ENCODE measurements at places on chromosomes 5 and 9. TPM values are rescaled to one million over a fixed set of nuclear protein-coding genes. Genes with fewer than 3 reads are reported as not detected.

The RNF44 gene
- 64.7 TPM for total RNA-seq

DNA sequence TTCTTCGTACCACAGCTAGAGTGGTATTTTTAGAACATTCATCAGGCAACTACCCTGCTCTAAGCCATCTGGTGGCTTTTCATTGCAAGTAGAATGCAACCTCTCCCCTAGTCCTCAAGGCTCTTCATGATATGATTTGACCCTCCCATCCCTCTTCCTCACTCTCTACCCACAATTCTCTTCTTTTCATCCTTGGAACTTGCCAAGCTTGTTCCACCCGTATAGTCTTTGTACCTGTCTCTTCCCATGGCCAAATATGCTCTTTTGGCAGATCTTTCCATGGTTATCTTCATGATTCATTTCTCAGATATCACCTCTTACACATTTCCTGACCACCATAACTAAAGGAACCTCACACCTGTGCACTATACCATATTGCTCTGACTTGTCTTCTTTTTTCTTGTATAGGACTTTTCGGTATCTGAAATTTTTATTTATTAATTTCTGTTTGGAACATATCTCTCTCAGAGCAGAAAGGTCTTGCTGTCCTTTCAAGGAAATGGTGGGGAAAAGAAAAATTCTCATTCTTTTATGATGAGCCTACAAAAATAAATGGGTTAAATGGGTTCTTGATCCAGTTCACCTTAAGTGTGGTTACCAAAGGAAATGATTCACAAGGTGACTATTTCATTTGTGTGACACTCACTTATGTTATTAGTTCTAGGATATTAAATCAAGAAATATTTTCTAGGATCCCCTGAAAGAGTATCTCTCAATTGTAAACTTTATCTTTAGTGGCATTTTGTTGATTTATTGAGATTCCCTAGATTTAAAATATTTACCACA is 3.7 kb upstream of the CD274 start:
- no peak for DNase-seq
- peaks cover 5% of the 10 kb centered on the region for H3K36me3 ChIP-seq
- no peak overlapping the region for H3K4me3 ChIP-seq

DNA sequence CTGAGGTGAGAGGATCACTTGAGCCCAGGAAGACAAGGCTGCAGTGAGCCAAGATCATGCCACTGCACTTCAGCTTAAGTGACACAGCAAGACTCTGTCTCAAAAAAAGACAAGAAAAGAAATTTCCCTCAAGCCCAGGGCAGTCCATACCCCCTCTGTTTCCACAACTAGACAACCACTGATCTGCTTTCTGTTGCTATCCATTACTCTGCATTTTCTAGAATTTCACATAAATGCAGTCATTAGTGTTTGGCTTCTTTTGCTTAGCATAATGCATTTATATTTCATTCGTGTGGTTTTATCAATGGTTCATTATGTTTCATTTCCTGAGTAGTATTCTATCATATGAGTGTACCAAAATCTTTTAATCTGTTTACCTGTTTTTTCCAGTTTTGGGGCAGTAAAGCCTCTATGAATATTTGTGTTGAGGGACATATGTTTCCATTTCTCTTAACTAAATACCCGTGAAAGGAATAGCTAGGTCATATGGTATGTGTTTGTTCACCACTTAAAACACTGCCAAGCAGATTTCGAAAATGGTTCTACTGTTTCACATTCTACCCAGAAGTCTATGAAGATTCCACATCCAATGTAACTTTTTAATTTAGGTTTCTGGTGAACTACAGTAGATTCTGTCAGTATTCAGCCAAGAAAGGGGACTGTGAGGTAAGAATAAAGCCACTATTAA is 271.8 kb downstream of the ZNF608 start:
- no peak overlapping the region for H3K4me3 ChIP-seq
- no peaks in the 10 kb centered on the region for H3K36me3 ChIP-seq
- no peak overlapping the region for H3K27ac ChIP-seq
- DNase-seq: no peak
- H3K27me3 ChIP-seq: no peaks in the 10 kb centered on the region
- H3K4me1 ChIP-seq: no peaks in the 10 kb centered on the region

The NOTCH1 gene
- 81.3 TPM for total RNA-seq

The HCN1 gene
- not detected for total RNA-seq

The FUT7 gene
- total RNA-seq: not detected

GRCh38 chr5:42949348-42950115 is 90.6 kb downstream of the ANXA2R start:
- peaks cover 28% of the 10 kb centered on the region for H3K4me1 ChIP-seq
- peak overlapping the region; percentile 92 for H3K4me3 ChIP-seq
- peak overlapping the region; percentile 97 for H3K27ac ChIP-seq
- DNase-seq: peak; percentile 64

The SPINK1 gene
- total RNA-seq: not detected

DNA sequence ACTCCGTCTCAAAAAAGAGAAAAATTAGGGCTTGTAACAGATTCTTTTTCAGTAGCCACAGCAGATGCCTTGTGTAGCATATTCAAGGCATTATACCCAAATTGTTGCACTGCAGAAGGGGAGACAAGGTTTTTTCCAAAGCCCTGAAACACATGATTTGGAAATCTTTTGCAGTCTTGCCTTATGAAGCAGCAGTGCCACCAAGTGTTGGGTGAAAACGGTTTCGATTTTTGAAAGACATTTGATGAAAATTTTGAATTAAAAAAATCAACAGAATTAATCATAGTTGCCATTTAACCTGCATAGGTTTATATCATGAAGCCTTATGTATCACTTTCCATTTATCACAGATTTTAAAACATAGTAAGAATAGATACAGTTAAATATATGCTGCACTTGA is 479.5 kb downstream of the TAF11L14 start:
- no peak overlapping the region for H3K4me3 ChIP-seq
- H3K36me3 ChIP-seq: no peaks in the 10 kb centered on the region
- no peak for DNase-seq
- no peaks in the 10 kb centered on the region for H3K4me1 ChIP-seq
- H3K27ac ChIP-seq: no peak overlapping the region
- no peaks in the 10 kb centered on the region for H3K27me3 ChIP-seq

The ARL10 gene
- 22.3 TPM for total RNA-seq

GRCh38 chr5:125657936-125658335 is 765.3 kb upstream of the GRAMD2B start:
- no peak overlapping the region for H3K4me3 ChIP-seq
- H3K4me1 ChIP-seq: no peaks in the 10 kb centered on the region
- no peaks in the 10 kb centered on the region for H3K27me3 ChIP-seq
- H3K36me3 ChIP-seq: no peaks in the 10 kb centered on the region

DNA sequence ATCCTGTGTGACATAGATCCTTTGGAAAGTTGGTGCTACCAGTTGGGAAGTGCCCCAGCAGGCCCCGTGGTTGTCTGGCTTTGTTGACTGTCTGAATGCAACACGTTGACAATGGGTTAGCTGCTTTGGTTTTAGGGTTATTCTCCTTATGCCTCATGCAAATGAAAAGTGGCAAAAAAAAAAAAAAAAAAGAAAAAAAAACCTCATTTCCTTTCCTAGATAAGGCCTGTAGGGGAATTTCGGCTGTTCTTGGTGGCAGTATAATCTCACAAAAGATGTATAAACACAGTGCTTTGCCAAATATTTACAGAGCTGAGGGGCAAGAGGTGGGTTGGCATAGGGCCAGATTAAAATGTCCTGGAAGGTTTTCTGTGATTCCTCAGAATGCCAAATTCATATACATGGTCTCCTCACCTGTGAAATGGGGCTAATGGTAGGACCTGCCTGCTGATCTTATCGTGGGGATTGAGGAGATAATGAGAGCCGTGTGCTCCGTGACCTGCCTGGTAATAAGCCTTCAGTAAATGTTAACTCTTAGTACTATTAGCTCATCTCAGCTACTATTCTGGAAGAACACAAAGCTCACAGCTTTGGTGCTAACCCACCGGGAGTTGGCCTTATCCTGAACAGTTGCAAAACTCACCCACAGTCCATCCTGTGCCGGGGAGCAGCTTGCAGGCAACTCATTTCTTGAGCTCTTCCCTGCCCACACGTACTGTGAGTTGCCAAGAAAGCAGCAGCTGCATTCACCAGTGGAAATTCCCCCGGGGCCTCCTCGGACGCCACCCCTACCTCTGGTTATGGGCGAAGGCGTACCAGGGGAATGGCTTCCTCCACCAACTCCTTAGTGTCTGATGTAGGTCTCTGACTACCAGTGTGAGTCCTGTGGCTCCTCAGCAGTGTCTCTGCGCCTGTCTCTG is 220.3 kb downstream of the NR3C1 start:
- H3K4me1 ChIP-seq: peaks cover 61% of the 10 kb centered on the region
- peak overlapping the region; percentile 43 for H3K4me3 ChIP-seq
- peak overlapping the region; percentile 82 for H3K27ac ChIP-seq
- H3K36me3 ChIP-seq: peaks cover 30% of the 10 kb centered on the region

GRCh38 chr5:1111241-1111726 is 579 bp downstream of the SLC12A7 start:
- no peaks in the 10 kb centered on the region for H3K27me3 ChIP-seq
- peak overlapping the region; percentile 81 for H3K27ac ChIP-seq
- peaks cover 33% of the 10 kb centered on the region for H3K4me1 ChIP-seq
- H3K4me3 ChIP-seq: peak overlapping the region; percentile 89
- peaks cover 11% of the 10 kb centered on the region for H3K36me3 ChIP-seq
- no peak for DNase-seq

DNA sequence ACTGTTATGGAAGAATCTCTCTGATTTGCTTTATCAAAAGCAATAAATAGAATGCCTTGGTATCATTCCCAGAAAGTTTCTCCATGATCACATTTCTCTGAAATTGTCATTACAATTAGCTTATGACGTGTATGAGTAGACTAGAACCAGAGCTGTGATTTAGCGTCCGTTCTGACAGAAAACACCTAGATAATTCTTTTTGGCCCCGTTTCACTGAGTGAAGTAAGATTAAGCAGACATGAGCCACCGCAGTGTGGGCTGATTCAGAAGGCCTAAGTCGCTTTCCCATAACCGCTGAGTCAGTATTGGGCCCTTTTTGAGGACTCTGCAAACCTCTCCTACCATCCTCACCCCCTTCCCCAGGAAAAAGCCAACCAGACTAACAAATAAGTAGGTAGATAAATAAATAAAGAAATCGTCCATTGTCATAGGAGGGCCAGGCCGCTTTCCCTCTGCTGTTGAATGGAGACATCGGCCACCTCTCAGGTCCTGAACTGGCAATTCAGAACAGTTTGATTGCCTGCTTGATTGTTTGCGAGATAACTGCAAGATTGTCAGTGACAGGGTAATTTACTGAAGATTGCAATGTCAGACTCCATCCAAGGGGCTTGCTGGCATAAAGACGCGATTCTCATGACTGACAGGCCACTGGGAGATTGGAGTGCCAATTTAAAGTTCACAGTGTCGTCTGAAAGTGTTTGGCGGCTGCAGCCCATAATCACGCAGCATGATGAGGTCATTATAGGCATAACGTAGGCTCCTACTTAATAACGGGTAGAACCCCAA is 105.0 kb upstream of the WWC1 start:
- no peak overlapping the region for H3K27ac ChIP-seq
- DNase-seq: no peak
- no peaks in the 10 kb centered on the region for H3K4me1 ChIP-seq
- no peaks in the 10 kb centered on the region for H3K36me3 ChIP-seq

The PCDHGA6 gene
- total RNA-seq: 0.48 TPM

The PCDHGA7 gene
- total RNA-seq: 0.16 TPM

The UBLCP1 gene
- 25.2 TPM for total RNA-seq

- no peak for DNase-seq
- H3K27ac ChIP-seq: no peak overlapping the region
- H3K4me1 ChIP-seq: no peaks in the 10 kb centered on the region
- no peaks in the 10 kb centered on the region for H3K36me3 ChIP-seq
- H3K27me3 ChIP-seq: no peaks in the 10 kb centered on the region
These were observed 41.3 kb upstream of the GRHPR start for GRCh38 chr9:37381094-37381741.

DNA sequence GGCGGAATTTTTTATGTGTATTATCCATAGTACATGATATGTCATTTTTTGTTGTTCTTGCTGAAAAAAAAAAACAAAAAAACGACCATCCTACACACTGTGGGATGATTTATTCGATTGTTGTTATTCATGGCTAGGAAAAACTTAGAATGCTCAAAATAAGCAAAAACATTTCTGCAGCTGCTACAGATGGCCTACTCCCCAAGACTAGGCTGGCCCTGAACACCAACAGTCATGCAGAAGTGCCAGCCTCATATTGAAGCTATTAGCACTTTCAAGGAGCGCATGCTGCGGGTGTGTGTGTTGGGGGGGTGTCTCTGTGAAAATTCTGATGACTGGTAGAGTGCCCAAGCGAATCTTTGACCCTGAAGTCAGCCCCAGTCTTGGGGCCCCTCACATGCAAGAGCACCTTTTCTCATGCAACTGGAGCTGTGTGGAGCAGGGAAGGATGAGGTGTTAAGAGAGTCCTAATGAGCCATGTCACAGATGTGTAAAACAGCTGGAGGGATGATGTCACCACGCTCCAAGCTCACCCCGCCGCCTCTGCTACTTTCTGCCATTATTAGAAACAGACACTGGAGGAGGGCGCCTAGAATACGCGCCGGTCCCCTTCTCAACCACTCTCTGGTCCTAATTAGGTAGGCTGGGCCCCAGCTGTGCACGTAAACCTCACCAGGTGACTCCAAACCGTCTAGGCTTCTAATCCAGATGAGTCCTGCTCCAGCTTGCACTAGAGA is 61.0 kb upstream of the SMIM23 start:
- H3K36me3 ChIP-seq: no peaks in the 10 kb centered on the region
- peaks cover 9% of the 10 kb centered on the region for H3K27me3 ChIP-seq
- H3K4me1 ChIP-seq: no peaks in the 10 kb centered on the region
- no peak for DNase-seq

DNA sequence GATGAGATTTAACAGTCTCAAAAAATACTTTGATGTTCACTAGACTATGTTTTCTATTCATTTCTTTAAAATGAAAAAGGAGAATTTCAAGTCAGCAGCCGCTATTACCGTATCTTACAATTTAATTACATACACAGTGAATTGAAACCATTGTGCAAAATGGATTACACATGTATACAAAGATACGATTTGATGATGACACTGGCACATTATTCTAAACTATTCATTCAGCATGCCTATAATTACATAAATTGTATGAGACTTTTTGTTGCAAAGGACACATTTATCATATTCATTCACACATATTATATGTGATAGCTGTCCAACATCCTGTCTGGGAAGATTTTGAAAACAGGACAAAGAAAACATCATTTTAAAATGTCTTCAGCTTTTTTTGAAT is 118.3 kb upstream of the VCAN start:
- no peaks in the 10 kb centered on the region for H3K27me3 ChIP-seq
- H3K4me1 ChIP-seq: no peaks in the 10 kb centered on the region
- H3K36me3 ChIP-seq: no peaks in the 10 kb centered on the region
- DNase-seq: no peak
- no peak overlapping the region for H3K4me3 ChIP-seq
- H3K27ac ChIP-seq: no peak overlapping the region

GRCh38 chr5:78526049-78526525 is 122.5 kb downstream of the LHFPL2 start:
- no peak for DNase-seq
- no peak overlapping the region for H3K27ac ChIP-seq
- peaks cover 5% of the 10 kb centered on the region for H3K4me1 ChIP-seq

GRCh38 chr5:135494196-135494595 is 41.6 kb downstream of the NEUROG1 start:
- H3K4me1 ChIP-seq: peaks cover 2% of the 10 kb centered on the region
- H3K27me3 ChIP-seq: peaks cover 50% of the 10 kb centered on the region
- H3K36me3 ChIP-seq: no peaks in the 10 kb centered on the region
- H3K4me3 ChIP-seq: no peak overlapping the region
- DNase-seq: no peak
- no peak overlapping the region for H3K27ac ChIP-seq
